ENCODE measurements at places on chromosomes 3 and 15.

- DNase-seq, result no peak
Observed at GRCh38 chr3:44886561-44886960, 12.2 kb downstream of the TGM4 start.

DNA sequence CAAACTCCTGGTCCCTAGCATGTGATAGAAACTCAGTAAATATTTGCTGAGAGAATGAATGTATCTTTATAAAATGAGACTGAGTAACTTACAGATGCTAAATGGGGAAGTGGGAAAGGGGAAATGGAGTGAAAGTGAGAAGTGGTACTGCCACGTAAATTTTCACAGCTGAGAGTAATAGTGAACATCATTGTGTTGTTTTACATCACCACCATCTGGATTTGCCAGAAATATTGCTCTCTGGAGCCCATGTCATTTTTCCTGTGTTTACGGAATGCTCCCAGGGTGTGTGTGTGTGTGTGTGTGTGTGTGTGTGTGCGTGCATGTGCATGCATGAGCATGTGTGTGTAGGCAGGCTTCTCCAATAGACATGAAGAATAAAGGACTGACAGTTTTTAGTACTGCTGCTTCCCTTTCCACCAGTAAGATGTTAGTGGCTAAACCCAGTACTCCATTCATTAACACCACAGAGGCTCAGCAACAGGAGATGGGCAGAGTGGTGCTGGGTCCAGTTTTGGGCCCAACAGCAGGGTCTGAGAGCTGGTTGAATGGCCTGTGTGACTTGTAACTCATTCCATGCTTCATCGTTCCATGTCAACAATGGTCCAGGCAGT is 57.3 kb downstream of the DIPK2A start:
- no peak for DNase-seq

GRCh38 chr3:106245400-106245799 is 376.6 kb upstream of the CBLB start:
- DNase-seq, result no peak

DNA sequence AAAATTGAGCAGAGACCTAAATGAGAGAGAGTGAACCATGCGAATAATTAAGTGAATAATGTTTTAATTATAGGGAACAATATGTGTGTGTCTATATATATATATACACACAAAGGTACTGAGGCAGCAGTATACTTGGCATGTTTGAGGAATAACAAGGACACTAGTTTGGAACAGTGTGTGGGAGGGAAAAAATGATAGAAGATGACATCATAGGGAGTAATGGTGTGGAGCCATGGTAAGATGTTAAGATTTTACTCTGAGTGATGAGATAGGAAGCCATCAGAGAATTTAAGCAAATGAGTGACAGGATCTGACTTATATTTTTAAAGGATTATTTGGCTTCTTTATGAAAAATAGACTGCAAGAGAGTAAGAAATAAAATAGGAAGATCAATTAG is 29.1 kb downstream of the DTWD1 start:
- DNase-seq, result no peak

Data from activated CD8-positive, alpha-beta memory T cell treated with anti-CD3 and anti-CD28 coated beads for 1 hour (primary cell).